T-helper 17 cell (primary cell): ENCODE measurements at places on chromosomes 7 and 10.

DNA sequence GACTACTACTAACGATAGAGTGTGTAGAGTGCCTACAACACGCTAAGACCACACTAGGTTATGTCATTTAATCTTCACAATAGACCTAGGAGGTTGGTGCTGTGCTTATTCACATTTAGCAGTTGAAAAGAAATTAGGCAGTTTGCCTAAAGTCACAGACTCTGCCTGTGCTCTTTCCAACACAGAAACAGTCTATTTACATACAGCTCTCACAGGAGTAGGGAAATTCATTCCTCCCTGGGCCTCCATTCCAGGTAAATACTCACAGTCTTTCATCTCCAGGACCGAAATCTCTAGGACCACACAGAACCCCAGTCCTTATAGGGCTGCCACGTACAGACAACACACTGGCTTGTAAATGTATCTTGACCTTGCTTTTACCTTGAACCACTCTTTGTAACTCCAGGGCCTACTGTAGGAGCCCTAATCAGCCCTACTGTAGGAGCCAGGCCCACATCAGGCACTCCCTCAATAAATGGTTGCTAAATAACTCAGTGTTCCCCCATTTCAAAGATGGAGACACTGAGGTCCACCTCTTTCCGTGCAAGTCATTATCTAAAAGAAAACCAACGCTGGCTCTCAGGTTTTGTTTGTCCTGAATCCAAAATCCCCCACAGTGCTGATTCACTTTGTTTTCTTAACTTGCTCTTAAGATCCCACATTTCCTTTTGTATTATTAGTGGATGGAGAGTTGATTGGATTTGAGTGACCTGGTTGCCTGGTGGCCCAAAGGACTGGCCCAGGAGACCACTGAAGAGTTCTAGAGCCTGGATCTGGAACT is 146.9 kb downstream of the KCNMA1 start:
- no peak for DNase-seq

GRCh38 chr7:157691586-157692459 is 355.0 kb downstream of the DNAJB6 start:
- no peak for DNase-seq

- DNase-seq = peak; percentile 40
These were observed 191.2 kb upstream of the PRSS1 start for GRCh38 chr7:142557971-142558582.

DNA sequence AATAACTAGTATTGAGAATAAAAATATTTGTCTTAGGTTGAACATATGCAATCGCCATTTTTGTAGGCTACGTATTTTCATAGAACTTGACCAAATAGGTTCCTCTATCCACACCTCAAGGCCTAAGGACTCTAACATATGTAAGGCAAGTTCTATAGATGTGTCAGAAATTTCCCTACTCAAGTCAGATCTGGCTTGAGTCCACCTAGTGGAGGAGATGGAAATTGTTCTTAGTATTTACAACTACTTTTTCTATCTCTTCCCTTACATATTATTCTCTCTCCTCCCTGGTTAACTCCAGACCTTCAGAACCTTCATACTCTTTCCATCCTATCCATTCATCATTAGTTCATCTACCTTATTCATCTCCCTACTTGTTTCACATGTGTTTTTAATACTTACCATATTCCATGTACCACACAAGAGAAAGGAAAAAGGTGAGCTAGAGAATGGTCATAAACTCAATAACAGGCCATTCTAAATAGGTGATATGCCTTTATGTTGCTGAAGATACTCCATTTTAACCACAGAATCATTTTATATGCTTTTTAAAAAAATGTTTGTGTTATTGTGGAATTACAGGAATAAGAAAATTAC is 174.5 kb upstream of the HDAC9 start:
- DNase-seq = no peak

DNA sequence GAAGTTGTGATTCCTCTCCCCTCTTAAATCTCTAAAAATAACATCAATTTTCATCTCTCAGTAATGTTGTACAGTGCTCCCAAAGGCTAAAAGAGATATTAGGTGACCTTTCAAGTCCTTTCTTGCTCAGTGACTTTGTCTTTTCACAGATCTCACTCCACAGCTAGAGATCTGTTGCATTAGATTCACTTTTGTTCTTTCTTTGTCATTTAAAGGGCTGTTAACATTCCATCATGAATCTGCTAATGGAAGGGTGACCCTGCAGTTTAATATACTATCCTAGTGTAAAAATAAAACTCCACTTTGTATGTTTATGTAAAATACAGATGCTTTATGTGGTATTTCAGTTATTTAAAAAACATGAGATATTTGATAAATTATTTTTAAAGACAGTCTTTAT is 30.5 kb downstream of the GNAI1 start:
- no peak for DNase-seq

DNA sequence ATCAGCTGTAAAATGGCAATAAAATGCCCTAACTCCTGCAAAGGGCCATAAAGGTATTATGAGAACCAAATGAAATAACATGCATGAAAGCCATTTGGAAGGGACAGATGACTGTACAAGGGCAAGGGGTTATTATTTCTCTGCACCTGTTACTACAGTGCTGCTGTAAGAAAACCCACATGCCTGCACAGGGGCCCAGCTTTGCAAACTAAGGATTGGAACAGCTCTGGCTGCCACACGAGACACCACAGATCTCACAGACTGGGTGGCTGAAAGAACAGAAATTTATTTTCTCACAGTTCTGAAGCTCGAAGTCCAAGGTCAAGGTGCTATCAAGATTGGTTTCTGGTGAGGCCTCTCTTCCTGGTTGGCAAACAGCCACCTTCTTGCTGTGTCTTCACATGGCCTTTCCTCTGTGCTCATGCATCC is 409.0 kb upstream of the NRP1 start:
- DNase-seq = no peak

GRCh38 chr7:90407484-90407821 is 4.2 kb downstream of the CLDN12 start:
- DNase-seq = no peak

- DNase-seq = no peak
These were observed 35.1 kb upstream of the DNAH11 start for GRCh38 chr7:21507627-21508343.

DNA sequence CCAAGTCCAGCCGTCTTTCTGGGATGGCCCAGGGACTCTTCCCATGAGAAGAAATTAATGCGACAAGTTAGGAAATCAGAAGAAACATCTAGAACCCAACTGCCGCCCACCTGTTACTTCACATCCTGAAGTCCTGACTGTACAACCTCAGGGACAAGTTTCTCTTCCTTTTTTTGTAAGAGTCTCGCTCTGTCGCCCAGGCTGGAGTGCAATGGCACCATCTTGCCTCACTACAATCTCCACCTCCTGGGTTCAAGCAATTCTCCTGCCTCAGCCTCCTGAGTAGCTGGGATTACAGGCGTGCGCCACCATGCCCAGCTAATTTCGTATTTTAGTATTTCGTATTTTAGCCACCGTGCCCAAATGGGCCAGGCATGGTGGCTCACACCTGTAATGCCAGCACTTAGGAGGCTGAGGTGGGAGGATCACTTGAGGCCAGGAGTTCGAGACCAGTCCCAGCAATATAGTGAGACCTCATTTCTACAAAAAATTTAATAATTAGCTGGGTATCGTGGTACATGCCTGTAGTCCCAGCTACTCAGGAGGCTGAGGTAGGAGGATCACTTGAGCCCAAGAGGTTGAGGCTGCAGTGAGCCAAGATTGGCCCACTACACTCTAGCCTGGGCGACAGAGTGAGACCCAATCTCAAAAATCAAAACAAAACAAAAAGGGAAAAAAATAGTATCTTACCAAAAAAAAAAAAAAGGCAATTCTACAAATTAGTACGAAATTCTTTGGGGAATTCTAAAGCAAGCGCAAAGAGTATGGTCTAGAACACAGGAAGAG is 20.8 kb downstream of the LAT2 start:
- no peak for DNase-seq

DNA sequence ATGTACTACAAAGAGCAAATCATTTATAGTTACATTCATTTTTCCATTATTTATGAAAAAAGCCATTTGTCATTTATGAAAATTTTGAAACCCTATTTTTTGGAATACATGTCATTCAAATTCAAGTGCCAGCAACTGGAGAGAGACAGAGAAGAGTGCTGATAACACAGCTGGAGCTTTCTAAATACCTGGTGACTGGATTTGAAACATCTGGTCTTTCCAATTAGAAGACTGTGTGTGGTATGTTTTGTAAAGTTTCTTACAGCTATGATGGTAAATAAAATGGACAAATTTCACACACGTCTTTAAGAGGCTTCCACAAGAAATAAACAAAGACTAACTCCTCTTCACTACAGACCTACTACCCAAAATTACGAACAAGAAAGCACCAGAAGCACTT is 56.8 kb downstream of the CHCHD3 start:
- DNase-seq = no peak

GRCh38 chr7:69845721-69846495 is 247.6 kb downstream of the AUTS2 start:
- DNase-seq = no peak

GRCh38 chr10:19683960-19684359 is 132.3 kb upstream of the PLXDC2 start:
- DNase-seq = no peak
